NCI-H1930 (cell line): ENCODE measurements at places on chromosomes 5 and 9.

GRCh38 chr9:131335368-131335755 is 45.8 kb downstream of the PLPP7 start:
- DNase-seq: no peak

DNA sequence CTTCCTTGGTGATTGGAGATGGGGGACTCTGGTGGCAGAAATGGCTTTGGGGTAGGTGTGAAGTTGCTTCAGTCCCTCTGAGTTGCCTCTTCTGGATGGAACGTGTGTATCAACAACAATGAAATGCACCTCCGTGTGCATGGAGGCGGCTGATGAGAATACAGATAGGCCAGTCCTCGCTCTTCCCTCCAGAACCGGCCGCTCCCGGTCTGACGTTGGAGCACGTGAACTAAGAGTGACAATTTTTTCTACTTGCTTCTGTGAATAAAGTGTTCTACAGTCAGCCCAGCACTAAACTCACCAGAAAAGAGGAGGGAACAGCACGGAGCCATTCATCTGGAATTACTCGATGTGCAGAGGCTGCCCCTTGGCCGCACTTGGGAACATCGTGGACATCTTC is 90.7 kb downstream of the ANKRD33B start:
- DNase-seq: no peak

DNA sequence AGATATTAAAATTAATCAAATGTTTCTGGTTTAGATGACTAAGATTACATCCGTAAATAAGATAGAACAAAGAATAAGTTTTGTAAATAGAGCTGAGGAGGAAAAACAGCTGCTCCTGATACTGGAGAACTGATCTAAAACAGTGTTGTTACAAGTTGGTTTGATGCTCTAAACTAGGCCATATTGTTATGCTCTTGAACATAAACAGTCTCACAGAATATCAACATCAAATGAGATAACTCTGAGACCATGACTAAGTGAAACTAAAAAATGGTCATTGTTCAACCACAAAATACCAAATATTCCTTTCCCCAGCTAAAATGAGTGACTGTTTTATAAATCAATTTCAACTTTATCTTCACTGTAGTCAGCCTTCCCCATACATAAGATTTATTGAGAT is 16.5 kb upstream of the SRFBP1 start:
- no peak for DNase-seq

DNA sequence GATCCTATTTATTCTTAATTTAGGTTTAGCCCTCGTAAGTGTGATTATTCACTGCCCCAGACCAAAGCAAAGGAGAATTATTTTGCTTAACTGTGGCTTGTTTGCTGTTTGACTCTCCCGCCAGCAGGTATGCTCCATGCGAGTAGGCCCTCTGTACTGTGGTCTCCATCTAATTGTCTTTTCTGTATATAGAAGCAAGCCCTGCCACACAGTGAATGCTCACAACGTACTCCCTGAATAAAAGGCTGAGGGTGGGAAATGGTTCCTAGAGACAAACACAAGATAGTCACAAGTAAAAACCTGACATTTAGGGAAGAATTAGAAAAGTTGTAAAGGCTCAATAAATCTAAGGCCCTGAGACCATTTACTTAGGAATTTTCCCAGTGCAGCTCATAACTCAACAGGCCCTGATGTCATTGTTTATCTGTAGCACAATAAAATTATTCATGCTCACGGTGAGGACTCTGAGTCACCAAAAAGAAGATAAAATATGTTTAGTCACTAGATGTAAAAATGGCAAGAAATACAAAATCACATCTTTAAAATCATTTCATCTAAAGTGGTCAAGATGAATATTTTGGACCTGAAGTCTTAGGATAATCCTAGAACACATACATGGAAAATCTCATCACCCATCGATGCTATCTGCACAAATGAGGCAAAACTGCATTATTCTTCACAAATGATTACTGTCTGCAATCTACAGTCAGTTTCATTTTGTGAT is 473.2 kb downstream of the ENC1 start:
- DNase-seq: no peak
